Mesenchymal stem cell (in vitro differentiated cells and primary cell): ENCODE measurements at places on chromosomes 4 and X.

- H3K36me3 ChIP-seq, result no peaks in the 10 kb centered on the region
- no peak for DNase-seq
- H3K27me3 ChIP-seq, result no peaks in the 10 kb centered on the region
- no peak overlapping the region for H3K27ac ChIP-seq
- no peaks in the 10 kb centered on the region for H3K4me1 ChIP-seq
These were observed 124.0 kb upstream of the NOCT start for GRCh38 chr4:138891631-138892031.

GRCh38 chrX:16177260-16177659, 10.0 kb downstream of the MAGEB17 start:
- H3K27ac ChIP-seq, result no peak overlapping the region
- no peak overlapping the region for H3K4me3 ChIP-seq
- peaks cover 10% of the 10 kb centered on the region for H3K27me3 ChIP-seq
- H3K4me1 ChIP-seq, result no peaks in the 10 kb centered on the region
- no peak for DNase-seq

DNA sequence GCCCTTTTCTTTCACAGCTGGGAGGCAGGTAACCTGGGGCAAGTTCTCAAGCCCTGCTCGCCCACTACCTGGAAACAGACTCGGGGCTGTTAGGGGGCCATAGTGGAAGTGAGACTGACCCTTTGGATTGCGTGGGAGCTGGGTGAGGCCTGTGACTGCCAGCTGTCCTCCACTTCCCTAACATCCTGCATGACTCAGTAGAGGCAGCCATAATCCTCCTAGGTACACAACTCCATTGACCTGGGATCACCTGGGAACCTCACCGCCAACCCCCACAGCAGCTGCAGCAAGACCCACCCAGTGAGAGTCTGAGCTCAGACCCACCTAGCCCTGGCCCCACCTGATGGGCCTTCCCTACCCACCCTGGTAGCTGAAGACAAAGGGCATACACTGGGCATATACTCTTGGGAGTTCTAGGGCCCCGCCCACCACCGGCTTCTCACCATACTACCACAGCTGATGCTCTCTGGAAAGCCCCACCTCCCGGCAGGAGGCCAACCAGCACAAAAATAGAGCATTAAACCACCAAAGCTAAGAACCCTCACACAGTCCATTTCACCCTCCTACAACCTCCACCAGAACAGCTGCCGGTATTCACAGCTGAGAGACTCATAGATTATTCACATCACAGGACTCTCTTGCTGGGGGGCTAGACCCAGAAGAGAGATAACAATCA, 61.1 kb upstream of the DCTD start:
- peaks cover 6% of the 10 kb centered on the region for H3K4me1 ChIP-seq
- H3K4me3 ChIP-seq, result no peak overlapping the region
- H3K36me3 ChIP-seq, result no peaks in the 10 kb centered on the region
- DNase-seq, result peak; percentile 51

- no peaks in the 10 kb centered on the region for H3K27me3 ChIP-seq
- DNase-seq, result peak; percentile 5
- H3K4me3 ChIP-seq, result no peak overlapping the region
- no peak overlapping the region for H3K27ac ChIP-seq
These were observed 833.3 kb upstream of the INTU start for GRCh38 chr4:126799416-126799815.

DNA sequence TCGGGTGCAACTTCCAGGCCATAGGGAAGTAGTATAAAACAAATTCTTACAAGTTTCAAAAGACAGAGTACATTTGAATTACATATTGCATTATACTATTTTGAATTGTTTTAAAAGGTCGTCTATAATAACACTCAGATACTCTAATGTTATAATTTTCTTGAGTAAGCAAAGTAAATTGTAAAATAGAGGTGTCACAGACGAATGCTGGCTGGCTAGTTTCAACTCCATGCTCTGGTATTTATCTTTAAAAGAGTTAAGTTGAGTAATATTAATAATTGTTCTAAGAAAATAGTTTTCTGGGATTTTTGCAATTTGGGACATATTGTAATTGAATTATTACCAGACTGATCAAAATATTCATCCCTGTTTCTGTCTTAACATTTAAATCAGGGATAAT, 764.9 kb downstream of the TECRL start:
- no peak overlapping the region for H3K27ac ChIP-seq
- no peaks in the 10 kb centered on the region for H3K36me3 ChIP-seq
- no peak overlapping the region for H3K4me3 ChIP-seq
- no peaks in the 10 kb centered on the region for H3K4me1 ChIP-seq
- DNase-seq, result no peak
- no peaks in the 10 kb centered on the region for H3K27me3 ChIP-seq

- no peaks in the 10 kb centered on the region for H3K27me3 ChIP-seq
- no peaks in the 10 kb centered on the region for H3K36me3 ChIP-seq
- no peak overlapping the region for H3K27ac ChIP-seq
- peak overlapping the region; percentile 57 for H3K4me3 ChIP-seq
- peaks cover 1% of the 10 kb centered on the region for H3K4me1 ChIP-seq
- DNase-seq, result peak; percentile 96
These were observed 3.0 kb downstream of the LINC00632 start for GRCh38 chrX:140712413-140713173.

DNA sequence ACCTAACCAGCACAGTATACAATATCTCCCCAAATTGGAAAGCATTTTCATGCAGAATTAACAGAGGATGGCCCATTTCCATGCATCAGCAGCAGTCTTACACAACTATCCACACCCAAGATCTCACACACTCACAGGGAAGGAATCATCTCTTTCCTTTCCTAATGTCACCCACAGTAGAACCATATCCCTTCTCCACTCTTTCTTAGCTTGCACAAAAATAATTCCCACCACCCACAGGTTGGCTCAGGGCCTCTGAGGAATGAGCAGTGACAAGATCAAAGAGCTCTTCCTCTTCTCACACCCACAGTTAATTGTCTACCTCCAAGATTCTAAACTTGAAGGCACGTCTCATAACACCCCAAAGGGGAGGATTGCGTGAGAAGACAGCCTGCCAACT, 217.7 kb upstream of the VEGFC start:
- H3K4me3 ChIP-seq, result peak overlapping the region; percentile 54
- H3K27me3 ChIP-seq, result no peaks in the 10 kb centered on the region
- H3K36me3 ChIP-seq, result no peaks in the 10 kb centered on the region
- H3K27ac ChIP-seq, result no peak overlapping the region
- no peaks in the 10 kb centered on the region for H3K4me1 ChIP-seq

- H3K4me1 ChIP-seq, result no peaks in the 10 kb centered on the region
- H3K36me3 ChIP-seq, result no peaks in the 10 kb centered on the region
- H3K4me3 ChIP-seq, result no peak overlapping the region
- no peaks in the 10 kb centered on the region for H3K27me3 ChIP-seq
- DNase-seq, result peak; percentile 87
These were observed 16.5 kb upstream of the RHOH start for GRCh38 chr4:40180356-40180755.

- no peaks in the 10 kb centered on the region for H3K27me3 ChIP-seq
- H3K4me3 ChIP-seq, result no peak overlapping the region
- H3K27ac ChIP-seq, result peak overlapping the region; percentile 50
- H3K36me3 ChIP-seq, result no peaks in the 10 kb centered on the region
- peaks cover 22% of the 10 kb centered on the region for H3K4me1 ChIP-seq
These were observed 28.6 kb downstream of the AFAP1 start for GRCh38 chr4:7910952-7911578.

DNA sequence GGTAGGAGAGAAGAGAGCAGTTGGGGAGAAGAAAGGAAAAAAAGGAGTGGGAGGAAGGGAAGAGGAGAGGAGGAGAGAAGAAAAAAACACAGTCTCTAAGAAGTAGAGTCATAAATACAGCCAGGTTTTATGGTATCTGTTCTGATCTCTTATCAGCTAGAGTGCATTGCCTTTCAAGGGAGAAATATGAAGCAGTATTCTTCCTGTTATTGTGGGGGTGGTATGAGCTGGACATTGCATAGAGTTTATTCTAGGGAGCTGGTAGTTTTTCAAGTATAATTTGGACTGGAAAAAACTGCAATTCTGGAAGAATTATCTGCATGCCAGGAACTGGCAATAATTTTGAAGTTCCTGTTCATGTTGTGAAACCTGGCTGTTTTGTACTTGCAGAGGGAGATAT, 54.9 kb upstream of the TAB3 start:
- H3K4me1 ChIP-seq, result no peaks in the 10 kb centered on the region
- no peaks in the 10 kb centered on the region for H3K36me3 ChIP-seq
- peaks cover 5% of the 10 kb centered on the region for H3K27me3 ChIP-seq

DNA sequence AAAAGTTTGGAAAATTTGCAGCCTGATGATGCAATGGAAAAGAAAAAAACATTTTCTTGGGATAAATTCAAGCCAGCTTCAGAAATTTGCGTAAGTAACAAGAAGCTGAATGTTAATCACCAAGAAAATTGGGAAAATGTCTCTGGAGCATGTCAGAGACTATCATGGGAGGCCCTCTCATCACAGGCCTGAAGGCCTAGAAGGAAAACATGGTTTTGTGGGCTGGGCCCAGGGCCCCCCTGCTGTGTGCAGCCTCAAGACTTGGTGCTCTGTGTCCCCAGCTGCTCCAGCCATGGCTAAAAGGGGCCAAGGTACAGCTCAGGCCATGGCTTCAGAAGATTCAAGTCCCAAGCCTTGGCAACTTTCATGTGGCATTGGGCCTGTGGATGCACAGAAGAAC, 1049.8 kb upstream of the GRIA3 start:
- no peak for DNase-seq
- no peaks in the 10 kb centered on the region for H3K27me3 ChIP-seq
- H3K27ac ChIP-seq, result no peak overlapping the region
- H3K36me3 ChIP-seq, result no peaks in the 10 kb centered on the region
- no peak overlapping the region for H3K4me3 ChIP-seq
- H3K4me1 ChIP-seq, result no peaks in the 10 kb centered on the region

- H3K4me1 ChIP-seq, result no peaks in the 10 kb centered on the region
- H3K36me3 ChIP-seq, result no peaks in the 10 kb centered on the region
- peak; percentile 44 for DNase-seq
- no peaks in the 10 kb centered on the region for H3K27me3 ChIP-seq
These were observed 394.4 kb upstream of the ADGRL3 start for GRCh38 chr4:60805500-60806313.

- no peak overlapping the region for H3K4me3 ChIP-seq
- no peak overlapping the region for H3K27ac ChIP-seq
- H3K36me3 ChIP-seq, result no peaks in the 10 kb centered on the region
- H3K4me1 ChIP-seq, result no peaks in the 10 kb centered on the region
- no peak for DNase-seq
These were observed 11.0 kb downstream of the BMX start for GRCh38 chrX:15511563-15511962.

DNA sequence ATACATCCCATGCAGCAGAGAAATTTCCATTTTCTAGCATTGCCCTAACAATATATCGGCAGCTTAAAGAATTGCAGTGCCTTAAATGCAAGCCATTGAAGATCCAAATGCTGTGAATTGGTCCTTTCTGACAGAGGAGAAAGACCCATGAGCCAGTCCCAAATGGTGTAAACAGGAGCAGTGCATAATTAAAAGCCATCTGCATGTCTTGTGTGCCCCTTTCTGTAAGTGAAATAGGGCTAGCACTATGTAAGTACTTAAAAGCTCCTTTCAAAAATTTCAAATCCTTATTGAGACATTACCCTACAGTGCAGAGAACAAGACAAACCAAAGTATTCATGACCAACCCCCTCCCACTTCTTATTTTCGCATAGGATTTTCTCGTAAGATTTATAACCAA, 108.7 kb upstream of the LCORL start:
- no peak for DNase-seq
- no peak overlapping the region for H3K27ac ChIP-seq
- H3K4me1 ChIP-seq, result no peaks in the 10 kb centered on the region

DNA sequence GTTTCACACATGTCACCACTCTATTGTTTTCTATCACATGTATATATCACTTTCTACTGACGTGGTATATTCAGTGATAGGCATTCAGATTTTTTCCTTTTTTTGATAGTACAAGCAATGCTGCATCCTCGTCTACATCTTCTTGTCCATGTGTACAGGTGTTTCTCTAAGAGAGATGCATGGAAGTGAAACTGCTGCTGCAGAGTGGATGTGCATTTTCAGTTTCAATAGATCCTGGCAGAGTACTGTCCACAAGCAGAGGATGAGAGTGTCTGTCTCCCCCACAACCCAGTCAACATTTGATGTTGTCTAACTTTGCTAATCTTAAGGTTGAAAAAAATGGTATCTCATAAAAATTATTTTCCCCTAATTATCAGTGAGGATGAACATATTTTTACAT, 194.0 kb upstream of the CASK start:
- no peaks in the 10 kb centered on the region for H3K36me3 ChIP-seq
- no peak overlapping the region for H3K4me3 ChIP-seq
- no peaks in the 10 kb centered on the region for H3K4me1 ChIP-seq
- DNase-seq, result no peak
- peaks cover 11% of the 10 kb centered on the region for H3K27me3 ChIP-seq

GRCh38 chrX:115521741-115522140, 39.2 kb upstream of the PLS3 start:
- no peaks in the 10 kb centered on the region for H3K27me3 ChIP-seq
- DNase-seq, result peak; percentile 22
- no peaks in the 10 kb centered on the region for H3K36me3 ChIP-seq
- H3K4me3 ChIP-seq, result no peak overlapping the region
